Right kidney (tissue), 9 donors: ENCODE measurements at places on chromosomes 7 and 10.
A peak's percentile ranks its signal among the peaks of the same experiment; 100 is the strongest.

GRCh38 chr10:69649786-69650550 is 19.9 kb downstream of the FAM241B start:
- peak; percentile 45 for DNase-seq

DNA sequence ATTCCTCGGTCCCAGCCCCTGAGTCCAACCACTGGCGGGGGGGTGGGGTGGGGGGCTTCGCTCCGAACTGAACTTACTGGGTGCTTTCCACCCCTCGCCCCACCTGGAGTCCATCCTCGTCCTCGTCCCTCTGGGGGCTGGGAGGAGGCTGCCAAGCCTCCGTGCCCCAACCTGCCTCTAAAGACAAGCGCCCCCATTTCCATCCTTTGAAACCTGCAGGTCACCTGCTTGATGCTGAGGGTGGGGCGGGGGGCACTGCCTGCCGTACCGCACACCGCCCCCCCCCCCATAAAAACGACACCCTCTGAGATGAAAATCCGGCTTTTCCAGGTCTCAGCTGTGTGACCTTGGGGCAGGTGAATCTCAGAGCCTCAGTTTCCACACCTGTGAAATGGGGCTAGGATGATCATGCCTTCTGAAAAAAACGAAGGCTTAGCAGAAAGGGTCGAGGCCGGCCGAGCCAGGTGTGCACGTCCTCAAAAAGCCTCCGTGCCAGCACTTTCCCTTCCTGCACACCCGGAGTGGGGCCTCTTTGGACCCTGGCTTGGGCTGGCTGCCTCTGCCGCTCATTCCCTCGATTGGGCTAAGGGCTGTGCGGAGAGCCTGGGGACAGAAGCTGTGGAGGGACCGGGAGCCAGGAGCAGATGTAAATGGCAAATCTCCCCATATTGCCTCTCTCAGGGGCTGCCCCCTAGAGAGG is 967 bp downstream of the ELFN1 start:
- peak; percentile 47 for DNase-seq

- DNase-seq = no peak
Measured at GRCh38 chr7:79176859-79177477, 276.5 kb downstream of the MAGI2 start.

DNA sequence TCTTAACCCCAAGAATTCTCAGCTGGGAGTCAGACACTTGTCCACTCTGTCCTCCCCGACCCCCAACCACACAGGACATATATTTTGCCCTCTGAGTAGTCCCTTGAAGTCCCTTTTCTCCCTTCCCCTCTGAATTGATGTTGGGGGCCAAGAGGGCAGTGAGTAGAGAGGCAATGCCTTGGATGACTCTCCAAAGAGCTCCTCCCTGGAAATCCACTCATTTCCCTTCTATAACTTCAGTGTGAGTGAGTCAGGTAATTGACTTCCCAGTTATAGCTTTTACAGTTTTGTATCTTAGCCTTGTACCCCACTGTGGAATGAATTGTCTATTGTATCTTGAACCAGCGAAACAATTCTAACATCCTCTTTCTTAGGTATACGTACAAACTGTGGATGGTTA is 9.2 kb upstream of the ODAD2 start:
- no peak for DNase-seq

GRCh38 chr10:110815354-110816004 is 56.2 kb upstream of the PDCD4 start:
- no peak for DNase-seq

DNA sequence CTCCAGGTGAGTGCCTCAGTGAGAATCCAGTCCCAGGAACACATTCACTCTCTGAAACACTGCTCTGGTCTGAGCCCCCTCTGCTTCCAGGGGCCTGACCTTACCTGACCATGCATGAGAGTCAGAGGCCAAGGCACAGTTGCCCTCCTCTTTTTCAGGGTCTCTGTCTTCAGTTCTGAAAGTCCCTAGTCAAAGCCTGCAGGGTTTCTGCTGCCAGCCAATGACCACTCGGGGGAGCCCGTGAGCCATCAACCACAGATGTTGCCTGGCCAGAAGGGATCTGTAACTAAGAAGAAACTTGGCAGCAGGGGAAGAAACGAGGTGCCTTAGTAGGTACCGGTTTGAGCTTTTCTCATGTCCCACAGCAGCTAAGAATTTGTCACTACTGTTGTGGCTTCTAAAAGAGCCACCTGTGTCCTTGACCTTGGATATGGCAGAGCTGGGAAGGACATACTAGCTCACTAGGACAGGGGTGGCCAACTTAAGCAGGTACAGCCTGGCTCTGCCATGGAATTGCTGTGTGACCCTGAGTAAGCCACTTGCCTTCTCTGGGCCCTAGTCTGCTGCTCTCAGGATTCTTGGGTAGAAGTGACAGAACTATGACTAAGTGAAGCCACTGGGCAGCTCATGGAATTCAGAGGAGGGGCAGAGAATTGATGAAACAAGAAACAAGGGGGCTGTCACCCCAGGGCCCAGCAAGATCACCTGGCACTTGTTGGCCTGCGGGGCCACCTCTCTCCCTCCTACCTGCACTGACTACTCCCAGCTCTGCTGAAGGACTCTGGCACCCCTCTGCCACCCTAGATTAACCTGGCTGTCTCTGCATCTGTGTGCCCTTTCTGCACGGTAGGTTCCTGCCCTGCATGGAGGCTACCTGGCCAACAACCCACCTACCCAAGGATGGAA is 83.8 kb upstream of the GPR26 start:
- peak; percentile 36 for DNase-seq

DNA sequence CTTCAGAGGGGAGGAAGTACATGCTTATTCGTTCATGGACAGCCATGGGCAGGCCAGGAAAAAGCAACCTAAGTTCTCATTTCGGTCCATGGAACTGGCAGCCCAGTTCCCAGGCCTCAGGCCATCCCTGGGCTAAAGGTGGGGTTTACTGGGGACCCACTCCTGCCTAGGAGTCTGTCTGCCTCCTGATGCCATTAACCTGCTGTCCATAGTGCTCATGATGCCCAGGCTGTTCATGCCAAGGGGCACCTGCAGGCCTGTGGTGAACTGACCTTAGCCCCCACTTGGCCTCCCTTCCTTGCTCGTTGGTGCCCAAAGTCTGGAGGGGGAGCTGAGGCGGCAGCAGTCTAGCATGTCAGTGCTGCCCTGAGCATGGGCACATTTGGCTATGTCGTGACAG is 450.2 kb upstream of the MBL2 start:
- no peak for DNase-seq
